Left lobe of liver (tissue), 2 donors: ENCODE measurements at places on chromosomes 5 and 9. TPM values are rescaled to one million over a fixed set of nuclear protein-coding genes. Genes with fewer than 3 reads are reported as not detected.
A peak's percentile ranks its signal among the peaks of the same experiment; 100 is the strongest.

DNA sequence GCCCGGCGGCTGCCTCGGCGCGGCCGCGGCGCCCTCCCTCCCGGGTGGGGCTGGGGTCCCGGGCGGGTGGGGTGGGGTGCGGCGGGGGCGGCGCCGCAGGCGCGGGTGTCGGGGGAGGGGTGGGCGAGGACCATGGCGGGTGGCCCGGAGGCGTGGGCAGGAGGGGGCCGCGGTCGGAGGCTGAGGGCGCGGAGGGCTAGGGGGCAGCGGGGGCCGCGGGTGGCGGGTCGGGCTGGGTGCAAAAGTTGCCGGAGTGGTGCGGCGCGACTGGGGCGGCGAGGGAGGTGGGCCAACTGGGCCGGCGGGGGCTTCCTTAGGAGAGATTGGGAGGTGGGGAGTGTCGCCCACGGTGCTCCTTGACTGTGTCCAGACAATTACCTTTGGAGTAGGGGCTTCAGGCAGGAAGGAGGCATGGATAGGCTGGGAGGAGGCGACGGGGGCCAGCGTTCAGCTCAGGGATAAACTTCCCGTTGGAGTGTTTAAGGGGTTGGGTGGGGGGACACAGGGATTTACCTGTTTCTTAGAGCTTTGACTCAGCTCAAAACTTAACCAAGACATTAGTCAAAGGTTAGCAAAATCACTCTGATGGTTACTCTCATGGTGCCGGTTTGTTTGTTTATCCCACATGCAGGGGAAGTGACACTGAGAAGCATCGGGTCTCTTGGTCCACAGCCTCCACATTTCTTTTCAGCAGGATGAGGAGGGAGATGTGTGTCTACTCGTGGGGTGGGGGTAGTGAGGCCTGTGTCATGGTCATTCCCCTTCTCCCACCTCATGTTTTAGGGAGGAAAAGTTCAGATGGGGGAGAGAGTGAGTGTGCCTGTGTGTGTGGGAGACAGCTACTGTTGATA is 859 bp downstream of the CSNK1G3 start:
- peak; percentile 57 for DNase-seq

DNA sequence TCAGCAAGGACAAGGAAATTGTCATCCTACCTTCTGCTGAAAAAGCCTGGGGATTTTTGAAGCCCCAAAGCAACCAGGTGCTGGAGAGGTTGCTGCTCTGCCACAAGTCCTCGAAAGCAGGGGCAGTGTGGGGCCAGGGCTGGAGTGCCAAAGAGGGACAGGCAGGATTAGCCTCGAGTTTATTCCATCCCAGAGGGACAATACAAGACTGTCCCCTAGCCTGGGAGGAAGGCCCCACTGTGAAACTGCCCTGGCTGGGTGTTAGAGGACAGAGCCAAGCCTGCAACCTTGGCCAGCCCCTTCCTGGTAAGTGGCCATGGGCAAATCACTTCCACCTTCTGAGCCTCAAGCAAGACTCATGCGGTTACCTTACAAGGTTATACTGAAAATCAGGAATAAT is 55.1 kb downstream of the WHRN start:
- no peak for DNase-seq

DNA sequence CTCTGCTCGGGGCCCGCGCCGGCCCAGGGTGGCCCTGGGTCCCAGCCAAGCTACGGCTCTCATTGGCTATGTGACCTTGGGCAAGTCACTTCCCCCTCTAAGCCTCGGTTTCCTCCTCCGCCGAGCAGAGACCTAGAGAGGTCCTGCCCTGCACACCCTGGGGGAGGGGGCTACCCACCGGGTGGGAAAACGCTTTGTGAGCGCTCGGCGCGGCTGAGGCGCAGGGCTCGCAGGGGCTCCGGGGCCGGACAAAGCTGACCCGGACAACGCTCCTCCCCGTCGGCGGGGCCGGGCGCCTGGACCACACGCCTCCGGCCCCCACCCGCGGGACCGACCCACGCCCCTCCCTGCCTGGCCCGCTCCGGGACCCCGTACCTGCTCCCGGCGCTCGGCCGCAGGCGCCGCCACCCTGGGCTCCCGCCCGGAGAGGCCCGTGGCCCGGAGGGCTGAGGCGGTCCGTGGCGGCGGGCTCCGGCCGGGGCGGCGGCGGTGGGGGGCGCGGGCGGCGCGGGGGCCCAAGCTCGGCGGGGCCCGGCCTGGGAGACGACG is 85.7 kb upstream of the MELK start:
- DNase-seq, result peak; percentile 66

- no peak for DNase-seq
Measured at GRCh38 chr5:1999794-2000193, 117.1 kb upstream of the IRX4 start.

DNA sequence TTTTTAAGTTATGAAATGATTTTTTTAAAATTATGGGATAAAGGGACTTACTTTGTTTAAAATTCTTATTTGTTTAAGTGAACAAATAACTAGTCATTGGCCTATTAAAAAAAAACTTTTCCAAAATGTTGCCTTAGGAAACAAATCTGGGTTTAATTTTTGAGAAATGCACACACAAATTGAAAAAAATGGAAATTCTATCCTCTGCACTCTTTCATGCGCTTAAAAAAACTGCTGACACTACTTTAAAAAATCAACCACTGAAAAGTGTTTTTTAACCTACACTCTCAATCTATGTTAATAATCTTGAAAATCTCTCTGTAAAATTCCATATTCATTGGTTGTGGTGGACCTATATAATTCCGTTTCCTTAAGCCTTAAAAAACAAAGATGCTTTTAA is 163.4 kb upstream of the DAB2 start:
- DNase-seq, result no peak

GRCh38 chr9:101162231-101162630 is 133.7 kb downstream of the PLPPR1 start:
- DNase-seq, result peak; percentile 45

GRCh38 chr9:91711755-91712601 is 238.1 kb downstream of the ROR2 start:
- DNase-seq, result no peak

GRCh38 chr5:132746954-132747615 is at the start of gene CCNI2:
Gene CCNI2 (plus strand): TSS chr5:132747426. CDS start chr5:132747496, 70 bp downstream.
- no peak for DNase-seq

GRCh38 chr5:60852940-60853339 is 8.9 kb upstream of the ELOVL7 start:
- DNase-seq, result no peak

- DNase-seq, result no peak
Measured at GRCh38 chr9:122252796-122253195, 11.8 kb downstream of the RBM18 start.

DNA sequence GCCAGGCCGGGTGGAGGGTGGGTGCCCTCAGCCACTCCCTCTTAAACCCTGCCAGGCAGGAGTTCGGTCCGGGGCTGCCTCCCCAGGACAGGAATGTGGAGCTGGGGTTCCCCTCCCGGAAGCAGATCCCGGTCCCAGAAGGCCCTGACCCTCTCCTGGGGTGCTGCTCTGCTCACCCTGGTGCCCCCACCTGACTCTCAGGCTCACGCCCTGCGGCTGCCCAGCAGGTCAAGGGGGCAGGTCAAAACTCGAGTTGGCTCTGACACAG is 3.7 kb upstream of the NRARP start:
- peak; percentile 51 for DNase-seq

GRCh38 chr9:94700445-94700844 is 26.1 kb upstream of the AOPEP start:
- DNase-seq, result no peak

- DNase-seq, result no peak
Measured at GRCh38 chr5:38267372-38267771, 9.0 kb downstream of the EGFLAM start.

DNA sequence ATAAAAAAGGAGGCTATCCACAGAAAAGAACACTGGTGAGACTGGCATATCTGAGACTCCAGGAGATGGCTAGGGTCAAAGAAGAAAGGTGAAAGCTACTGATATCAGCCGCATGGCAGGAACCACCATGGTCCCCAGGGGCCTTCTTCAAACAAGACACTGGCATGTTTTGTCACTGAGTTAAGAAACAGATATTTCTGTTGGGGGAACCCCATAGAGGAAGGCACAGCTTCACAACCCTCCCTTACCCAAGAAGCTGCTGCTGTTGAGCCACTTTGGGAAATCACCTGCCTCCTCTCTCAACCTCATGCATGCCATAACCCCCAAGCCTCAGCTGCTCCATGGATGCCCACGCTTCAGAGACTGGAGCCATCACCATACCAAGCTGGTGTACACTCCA is 13.3 kb upstream of the BTNL3 start:
- no peak for DNase-seq

DNA sequence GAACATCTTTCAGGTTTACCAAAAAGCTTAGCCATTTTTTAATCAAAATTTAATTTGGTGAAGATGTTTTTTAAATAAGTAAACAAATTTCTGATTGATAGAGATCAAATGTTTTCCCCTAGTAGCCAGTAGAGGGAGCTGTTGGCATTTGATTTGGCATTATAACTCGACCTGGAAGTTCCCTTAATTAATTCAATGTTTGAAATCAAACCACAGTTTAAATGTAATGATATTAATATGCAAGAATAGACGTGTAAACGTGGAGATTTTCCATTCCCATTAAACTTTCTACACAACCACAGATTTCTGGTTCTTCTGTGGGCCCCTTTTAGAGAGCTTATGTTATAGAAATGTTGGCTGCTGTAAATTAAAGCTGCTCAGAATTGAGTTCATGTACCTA is 148.1 kb upstream of the MPDZ start:
- DNase-seq, result no peak

- no peak for DNase-seq
Measured at GRCh38 chr9:89591274-89592212, 13.3 kb upstream of the GADD45G start.

GRCh38 chr9:121386442-121387175 is 16.6 kb upstream of the STOM start:
- no peak for DNase-seq

DNA sequence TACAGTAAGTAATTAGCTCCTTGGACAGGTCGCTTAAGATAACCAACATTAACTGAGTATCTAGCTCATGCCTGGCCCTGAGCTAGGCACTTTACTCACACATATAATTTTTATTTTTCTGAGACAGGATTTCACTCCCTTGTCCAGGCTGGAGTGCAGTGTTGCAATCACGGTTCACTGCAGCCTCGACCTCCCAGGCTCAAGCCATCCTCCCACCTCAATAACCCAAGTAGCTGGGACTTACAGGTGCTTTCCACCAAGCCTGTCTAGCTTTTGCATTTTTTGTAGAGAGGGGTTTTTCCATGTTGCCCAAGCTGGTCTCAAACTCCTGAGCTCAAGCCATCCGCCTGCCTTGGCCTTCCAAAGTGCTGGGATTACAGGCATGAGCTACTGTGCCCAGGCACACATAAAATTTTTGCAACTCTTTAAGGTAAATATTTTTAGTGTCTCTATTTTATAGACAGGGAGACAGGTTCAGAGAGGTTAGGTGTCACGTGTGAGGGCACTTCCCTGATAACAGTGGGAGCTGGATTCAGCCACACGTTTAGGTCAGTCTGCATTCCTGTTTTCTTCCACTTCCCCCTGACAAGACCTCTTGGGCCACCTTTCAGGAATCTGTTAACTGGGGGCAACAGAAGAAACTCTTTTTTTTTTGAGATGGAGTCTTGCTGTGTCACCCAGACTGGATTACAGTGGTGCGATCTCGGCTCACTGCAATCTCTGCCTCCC is 18.2 kb downstream of the HBEGF start:
- no peak for DNase-seq

DNA sequence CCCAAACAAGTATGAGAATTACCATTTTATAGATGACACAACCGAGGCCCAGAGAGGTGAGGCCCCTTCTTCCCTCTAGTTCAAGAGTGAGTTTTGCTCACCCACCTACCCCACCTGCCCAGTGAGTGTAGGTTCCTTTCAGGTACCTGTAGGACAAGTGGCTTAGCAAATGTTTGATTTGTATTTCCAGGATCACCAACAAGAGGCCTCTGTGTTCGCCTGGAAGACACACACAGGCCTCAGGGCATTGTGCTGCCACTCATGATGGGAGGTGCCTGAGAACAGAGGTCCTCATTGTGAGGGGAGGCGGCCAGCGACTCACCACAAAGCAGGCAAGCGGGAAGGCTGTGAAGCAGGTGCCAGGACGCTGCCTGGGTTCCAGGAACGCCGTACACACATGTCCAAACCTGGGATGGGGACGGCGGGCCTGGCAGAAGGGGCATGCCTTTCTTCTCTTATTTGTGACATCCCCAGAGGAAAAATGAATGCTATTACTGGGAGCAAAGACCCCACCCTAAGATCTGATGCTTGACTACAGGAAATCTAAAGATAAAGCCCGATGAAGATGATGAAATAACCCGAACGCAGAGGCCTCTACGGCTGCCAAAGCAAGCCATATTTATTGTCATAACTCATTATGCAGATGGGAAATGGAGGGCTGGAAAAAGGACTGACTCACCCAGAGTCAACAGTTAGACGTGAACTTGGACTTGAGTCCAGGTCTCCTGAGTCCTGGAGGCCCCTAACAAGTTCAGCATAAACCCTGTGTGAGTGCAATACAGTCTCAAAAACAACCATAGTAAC is 60.2 kb upstream of the SLC25A51 start:
- no peak for DNase-seq

- DNase-seq, result no peak
Measured at GRCh38 chr9:1916655-1917054, 98.5 kb upstream of the SMARCA2 start.

GRCh38 chr9:36263683-36264082 is 5.4 kb upstream of the GNE start:
- no peak for DNase-seq

DNA sequence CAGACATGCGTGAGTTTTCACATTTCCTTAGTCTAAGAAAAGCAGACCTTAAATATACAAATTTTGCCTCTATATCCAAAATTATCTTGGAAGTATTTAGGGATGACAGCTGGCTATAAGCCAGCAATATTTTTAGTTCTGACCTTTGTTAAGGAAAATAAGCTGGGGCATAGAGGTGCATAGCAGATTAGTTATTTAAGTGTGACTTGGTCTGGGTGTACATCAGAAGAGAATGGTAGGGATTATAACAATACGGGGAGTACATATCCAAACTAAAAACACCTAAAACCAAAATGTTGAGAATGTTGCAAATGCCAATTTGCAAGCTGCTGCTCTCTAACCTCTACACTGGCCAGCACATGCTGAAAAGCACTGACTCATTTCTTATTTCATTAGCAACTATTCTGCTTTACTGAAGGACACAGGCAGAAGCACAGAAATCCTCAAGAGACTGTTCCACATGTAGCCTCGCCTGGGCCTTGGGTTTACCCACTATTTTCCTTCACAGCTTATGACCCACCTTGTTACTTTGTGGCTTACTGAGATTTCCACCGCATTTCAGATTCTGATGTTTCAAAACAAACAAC is 22.3 kb downstream of the LEAP2 start:
- DNase-seq, result no peak

ORM2 gene
- 4,103 TPM for total RNA-seq

LCNL1 gene
- not detected for total RNA-seq

SCGB3A2 gene
- total RNA-seq, result not detected

MLANA gene
- not detected for total RNA-seq

PFN3 gene
- not detected for total RNA-seq

COL23A1 gene
- 1.2 TPM for total RNA-seq

RNF145 gene
- 8.4 TPM for total RNA-seq

SELENOP gene
- 2,099 TPM for total RNA-seq

SHOC1 gene
- total RNA-seq, result not detected

PSAT1 gene
- 92.5 TPM for total RNA-seq

ANXA2R gene
- 0.35 TPM for total RNA-seq

OR2S2 gene
- not detected for total RNA-seq

TTC39B gene
- 7.1 TPM for total RNA-seq
